ENCODE measurements at places on chromosomes 11 and 22. TPM values are rescaled to one million over a fixed set of nuclear protein-coding genes. Genes with fewer than 3 reads are reported as not detected.

GRCh38 chr22:27309697-27310096 is 491.9 kb downstream of the MN1 start:
- no peaks in the 10 kb centered on the region for H3K27me3 ChIP-seq
- no peaks in the 10 kb centered on the region for H3K36me3 ChIP-seq
- peaks cover 2% of the 10 kb centered on the region for H3K4me1 ChIP-seq
- DNase-seq = no peak
- no peak overlapping the region for H3K4me3 ChIP-seq

DNA sequence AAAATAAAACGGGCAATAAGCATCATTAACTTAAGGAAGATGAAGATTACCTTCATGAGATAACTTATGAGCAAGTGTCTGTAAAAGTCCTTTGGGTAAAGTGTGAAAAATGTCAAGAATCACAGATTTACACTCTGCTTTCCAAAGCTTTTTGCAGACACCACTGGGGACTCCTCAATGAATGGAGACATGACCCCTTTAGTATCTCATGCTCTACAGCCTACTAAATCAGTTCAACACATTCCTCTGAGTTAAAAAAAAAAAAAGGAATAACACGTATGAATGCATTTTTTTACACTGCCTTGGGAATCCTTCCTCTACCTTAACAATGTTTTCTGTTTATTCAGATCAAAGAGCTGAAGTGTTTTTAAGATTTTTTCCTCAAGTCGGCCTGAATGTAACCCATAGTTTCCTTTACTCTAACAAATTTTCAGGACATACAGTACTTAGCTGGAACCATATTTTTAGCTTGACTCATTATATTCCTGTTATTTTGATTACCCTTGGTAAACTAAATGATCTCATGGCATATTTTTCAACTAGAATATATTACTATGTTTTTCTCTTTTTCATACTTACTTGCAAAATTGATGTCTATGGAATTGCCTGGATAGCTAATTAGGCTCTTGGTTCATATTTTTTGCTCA is 25.9 kb upstream of the RAB30 start:
- no peaks in the 10 kb centered on the region for H3K4me1 ChIP-seq
- H3K36me3 ChIP-seq = no peaks in the 10 kb centered on the region
- H3K27ac ChIP-seq = no peak overlapping the region
- H3K4me3 ChIP-seq = no peak overlapping the region

- H3K36me3 ChIP-seq = no peaks in the 10 kb centered on the region
- H3K4me1 ChIP-seq = peaks cover 9% of the 10 kb centered on the region
- no peaks in the 10 kb centered on the region for H3K27me3 ChIP-seq
- no peak overlapping the region for H3K27ac ChIP-seq
Measured at GRCh38 chr11:108559904-108560303, 33.7 kb downstream of the EXPH5 start.

Gene MIOX
- 0.23 TPM for total RNA-seq

- H3K4me3 ChIP-seq = no peak overlapping the region
- H3K4me1 ChIP-seq = no peaks in the 10 kb centered on the region
- no peak overlapping the region for H3K27ac ChIP-seq
- H3K27me3 ChIP-seq = no peaks in the 10 kb centered on the region
- no peak for DNase-seq
Measured at GRCh38 chr11:134519390-134519750, 107.3 kb upstream of the B3GAT1 start.

Gene POU2AF2
- not detected for total RNA-seq

Gene MMP8
- total RNA-seq = not detected

DNA sequence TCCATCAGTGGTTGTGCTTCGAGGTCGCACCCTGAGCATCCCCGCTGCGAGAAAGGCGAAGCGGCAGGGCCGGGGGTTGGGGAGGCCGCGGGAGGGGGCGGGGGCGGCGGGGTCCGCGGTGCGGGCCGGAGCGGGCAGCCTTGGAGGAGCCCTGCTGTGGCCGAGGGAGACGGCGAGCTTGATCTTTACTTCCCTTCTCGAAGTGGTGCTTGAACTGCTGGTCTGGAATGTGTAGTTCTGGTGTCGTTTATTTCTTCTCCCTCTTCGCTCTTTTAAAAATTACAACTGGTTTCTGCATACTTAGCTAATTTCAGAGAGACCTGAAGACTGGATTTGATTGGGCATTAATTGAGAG is 1.1 kb downstream of the APLP2 start:
- no peak for DNase-seq
- H3K27me3 ChIP-seq = peaks cover 23% of the 10 kb centered on the region
- peaks cover 18% of the 10 kb centered on the region for H3K4me1 ChIP-seq
- no peak overlapping the region for H3K27ac ChIP-seq
- peak overlapping the region; percentile 72 for H3K4me3 ChIP-seq

Gene PMM1
- total RNA-seq = 40.4 TPM

DNA sequence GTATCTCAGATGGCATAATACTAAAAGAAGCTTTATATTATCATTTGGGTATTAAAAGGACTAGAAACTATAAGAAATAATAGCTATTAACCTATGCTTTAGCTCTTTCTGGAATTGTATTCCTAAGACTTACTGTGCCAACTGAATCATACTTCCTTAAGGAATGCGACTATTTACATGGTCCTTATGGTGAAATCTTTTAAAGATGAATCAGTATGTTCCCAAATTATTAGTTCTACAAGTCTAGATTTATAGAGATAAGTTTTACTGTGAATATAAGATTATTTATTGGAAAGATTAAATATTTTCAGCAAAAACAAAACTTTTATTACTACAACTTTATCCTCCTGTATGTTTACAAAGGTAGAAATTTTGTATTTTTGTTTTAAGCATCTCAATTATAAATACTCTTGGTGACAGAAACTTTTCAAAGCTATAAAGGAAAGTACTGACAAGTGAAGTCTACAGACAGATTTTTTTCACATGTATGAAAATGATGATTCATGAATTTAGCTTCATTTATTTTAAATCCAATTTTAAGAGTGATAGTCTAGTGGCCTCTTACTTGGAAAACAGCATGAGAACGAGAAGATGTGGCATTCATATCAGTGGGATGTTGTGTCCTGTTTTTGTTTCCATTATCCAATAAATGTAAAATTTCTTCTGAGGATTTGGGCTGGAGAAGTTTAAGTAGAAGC is 17.8 kb downstream of the KIF18A start:
- H3K36me3 ChIP-seq = peaks cover 35% of the 10 kb centered on the region
- DNase-seq = no peak
- H3K27ac ChIP-seq = no peak overlapping the region
- H3K27me3 ChIP-seq = no peaks in the 10 kb centered on the region

DNA sequence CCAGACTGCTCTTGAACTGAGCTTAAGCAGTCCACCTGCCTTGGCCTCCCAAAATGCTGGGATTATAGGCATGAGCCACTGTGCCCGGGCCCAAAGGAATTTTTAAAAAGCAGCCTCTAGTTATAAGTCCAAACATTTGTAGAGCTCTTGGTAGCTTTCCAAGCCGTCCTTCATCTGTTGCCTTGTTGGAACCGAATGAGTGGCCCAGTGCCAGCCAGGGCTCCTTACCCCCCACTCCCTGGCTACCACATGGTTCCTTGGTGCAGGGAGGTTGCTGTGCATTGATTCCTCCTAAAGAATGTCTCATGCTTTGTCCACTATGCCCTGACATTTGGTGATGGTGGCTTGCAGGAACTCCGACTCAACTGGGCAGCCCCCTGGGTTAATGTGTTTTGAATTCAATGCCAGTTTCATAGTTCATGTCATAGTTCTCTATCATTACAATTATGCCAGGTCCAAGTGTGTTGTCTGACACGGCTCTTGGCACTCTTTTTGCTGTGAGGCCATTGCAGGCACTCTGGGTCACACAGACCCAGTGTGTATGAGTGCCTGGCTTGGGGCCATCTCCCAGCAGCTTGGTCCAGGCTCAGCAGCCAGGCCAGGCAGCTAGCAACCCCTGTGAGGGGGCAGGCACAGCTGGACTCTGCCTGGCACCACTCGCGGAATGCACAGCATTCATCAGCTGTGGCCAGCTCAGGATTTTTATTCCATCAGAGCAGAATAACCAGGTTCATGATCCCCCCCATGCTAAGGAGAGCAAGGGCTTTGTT is 13.3 kb upstream of the MICALL1 start:
- H3K36me3 ChIP-seq = peaks cover 17% of the 10 kb centered on the region
- peak overlapping the region; percentile 50 for H3K27ac ChIP-seq
- H3K4me1 ChIP-seq = peaks cover 21% of the 10 kb centered on the region
- no peak for DNase-seq
- H3K4me3 ChIP-seq = no peak overlapping the region

GRCh38 chr11:1992111-1992510 is 5.5 kb downstream of the H19 start:
- no peaks in the 10 kb centered on the region for H3K36me3 ChIP-seq
- no peak overlapping the region for H3K4me3 ChIP-seq
- no peaks in the 10 kb centered on the region for H3K27me3 ChIP-seq
- H3K27ac ChIP-seq = no peak overlapping the region
- no peak for DNase-seq

All from activated CD8-positive, alpha-beta memory T cell treated with anti-CD3 and anti-CD28 coated beads, Interleukin-2, amount 10 ng/mL, durations not matched to agents 7 days and 5 days (primary cell).